Esophagus muscularis mucosa (tissue), 4 donors: ENCODE measurements at places on chromosomes 5 and 9.

DNA sequence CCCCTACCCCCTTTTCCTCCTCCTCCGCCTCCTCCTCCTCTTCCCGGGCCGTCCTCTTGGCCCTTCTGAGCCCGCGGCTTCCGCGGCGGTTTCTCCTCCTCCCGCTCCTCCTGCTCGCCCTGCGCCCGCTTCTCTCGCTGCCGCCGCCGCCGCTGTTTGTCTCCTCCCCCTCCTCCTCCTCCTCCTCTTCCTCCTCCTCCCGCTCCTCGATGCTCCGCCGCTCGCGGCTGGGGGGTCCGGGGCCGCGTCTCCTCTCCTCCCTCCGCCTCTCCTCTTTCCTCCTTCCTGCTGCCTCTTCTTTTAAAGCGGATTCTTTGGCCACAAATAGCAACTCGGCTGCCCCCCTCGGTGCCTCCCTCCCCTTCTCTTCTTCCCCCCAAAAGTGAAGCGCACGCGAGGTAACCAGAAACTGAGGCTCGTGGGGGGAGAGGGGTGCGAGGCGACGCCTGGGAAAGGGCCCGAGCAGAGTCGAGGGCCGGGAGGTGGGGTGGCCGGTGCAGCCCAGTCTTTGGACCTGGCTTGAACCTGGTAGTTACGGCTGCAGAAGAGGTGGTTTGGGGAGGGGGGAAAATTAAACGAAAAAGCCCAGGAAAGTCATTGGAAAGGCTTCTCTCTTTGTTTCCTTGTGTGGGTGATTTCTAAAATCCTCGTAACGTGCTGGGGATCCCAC is 1058.5 kb upstream of the DMAC1 start:
- DNase-seq = no peak

GRCh38 chr5:27048510-27048909 is 10.1 kb upstream of the CDH9 start:
- DNase-seq = no peak

GRCh38 chr9:14907360-14907685 is 2.9 kb downstream of the FREM1 start:
- no peak for DNase-seq

DNA sequence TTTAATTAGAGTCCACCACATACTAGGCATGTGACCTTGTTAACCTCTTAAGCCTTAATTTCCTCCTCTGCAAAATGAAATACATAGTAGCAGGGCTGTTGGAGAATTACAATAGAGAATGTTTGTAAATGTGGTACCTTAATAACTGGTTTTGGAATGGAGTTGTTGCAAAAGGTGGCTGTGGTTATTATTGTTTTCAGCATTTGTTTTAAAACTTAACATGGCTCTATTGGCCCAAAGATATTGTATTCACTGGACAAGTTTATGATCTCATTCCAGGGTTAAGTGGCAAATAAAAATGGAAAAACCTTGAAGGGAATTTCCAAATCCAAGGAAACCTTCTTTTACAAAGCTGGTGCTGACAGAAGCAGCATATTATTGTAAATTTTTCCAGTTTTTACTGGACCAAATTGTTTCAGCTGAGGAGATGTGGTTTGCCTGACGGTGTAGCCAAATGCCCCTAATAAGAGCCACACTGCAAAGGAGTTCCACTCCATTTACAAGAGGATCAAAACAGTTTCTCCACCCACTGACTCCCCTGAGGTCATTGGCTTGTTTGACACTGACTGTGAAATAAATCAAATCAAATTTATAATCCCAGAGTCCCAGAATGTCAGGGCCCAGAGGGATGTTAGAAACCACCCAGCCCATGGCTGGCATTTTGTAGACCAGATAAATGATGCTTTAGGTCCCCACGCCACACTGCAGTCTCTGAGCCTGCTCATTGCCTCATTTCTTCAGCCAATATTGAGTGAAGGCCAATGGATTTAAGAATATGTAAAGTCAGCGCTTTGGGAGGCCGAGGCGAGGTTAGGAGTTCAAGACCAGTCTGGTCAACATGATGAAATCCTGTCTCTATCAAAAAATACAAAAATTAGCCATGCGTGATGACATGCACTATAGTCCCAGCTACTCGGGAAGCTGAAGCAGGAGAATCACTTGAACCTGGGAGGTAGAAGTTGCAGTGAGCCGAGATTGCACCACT is 45.2 kb downstream of the ADRA1B start:
- DNase-seq = no peak

GRCh38 chr5:97383996-97384395 is 200.9 kb upstream of the RIOK2 start:
- DNase-seq = no peak
